GDM1 (cell line): ENCODE measurements at places on chromosomes 7 and 10.
A peak's percentile ranks its signal among the peaks of the same experiment; 100 is the strongest.

DNA sequence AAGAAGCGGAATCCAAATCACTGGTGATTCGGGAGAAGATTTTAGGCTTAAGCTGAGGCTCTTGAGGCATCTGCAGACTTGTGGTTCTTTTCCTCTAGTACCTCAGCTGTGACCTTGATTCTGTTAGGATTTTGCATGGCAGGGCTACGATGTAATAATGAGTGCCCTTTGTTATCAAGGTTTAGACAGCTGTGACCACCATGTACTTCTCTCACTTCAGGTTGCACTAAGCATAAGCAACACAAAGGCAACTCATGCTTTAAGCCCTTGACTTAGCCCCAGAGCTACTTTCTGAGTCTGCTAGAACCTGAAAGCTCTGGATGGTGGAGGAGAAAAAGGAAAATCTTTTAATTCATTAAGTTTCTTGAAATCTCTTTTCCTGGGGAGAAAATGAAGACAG lies 1052.3 kb upstream of the PHF14 start:
- no peak for DNase-seq

- no peak for DNase-seq
These were observed 14.7 kb downstream of the FKBP6 start for GRCh38 chr7:73342645-73343044.

DNA sequence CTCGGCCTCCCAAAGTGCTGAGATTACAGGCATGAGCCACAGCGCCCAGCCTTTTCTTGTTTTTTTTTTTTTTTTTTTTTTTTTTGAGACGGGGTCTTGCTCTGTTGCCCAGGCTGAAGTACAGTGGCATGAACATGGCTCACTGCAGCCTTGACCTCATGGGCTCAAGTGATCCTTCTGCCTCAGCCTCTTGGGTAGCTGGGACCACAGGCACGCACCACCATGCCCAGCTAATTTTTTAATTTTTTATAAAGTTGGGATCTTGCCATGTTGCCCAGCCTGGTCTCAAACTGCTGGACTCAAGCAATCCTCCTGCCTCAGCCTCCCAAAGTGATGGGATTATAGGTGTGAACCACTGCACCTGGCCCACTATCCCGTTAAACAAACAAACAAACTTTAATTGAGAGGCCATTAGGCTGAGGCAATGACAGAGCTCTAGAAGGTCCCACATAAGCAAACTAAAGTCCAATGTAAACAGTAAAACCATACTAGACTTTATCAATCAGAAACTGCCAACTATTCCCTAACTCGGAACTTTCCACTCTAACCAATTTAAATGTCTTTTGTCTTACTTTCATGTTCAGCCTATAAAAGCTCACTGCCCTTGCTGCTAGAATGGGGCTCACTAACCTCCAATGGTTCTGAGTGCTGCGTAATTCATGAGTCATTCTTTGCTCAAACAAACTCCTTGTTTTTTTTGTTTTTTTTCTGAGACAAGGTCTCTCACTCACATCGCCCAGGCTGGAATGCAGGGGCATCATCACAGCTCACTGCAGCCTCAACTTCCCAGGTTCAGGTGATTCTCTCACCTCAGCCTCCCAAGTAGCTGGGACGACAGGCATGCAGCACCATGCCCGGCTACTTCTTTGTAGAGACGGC lies 1.9 kb downstream of the DHX32 start:
- DNase-seq = no peak

DNA sequence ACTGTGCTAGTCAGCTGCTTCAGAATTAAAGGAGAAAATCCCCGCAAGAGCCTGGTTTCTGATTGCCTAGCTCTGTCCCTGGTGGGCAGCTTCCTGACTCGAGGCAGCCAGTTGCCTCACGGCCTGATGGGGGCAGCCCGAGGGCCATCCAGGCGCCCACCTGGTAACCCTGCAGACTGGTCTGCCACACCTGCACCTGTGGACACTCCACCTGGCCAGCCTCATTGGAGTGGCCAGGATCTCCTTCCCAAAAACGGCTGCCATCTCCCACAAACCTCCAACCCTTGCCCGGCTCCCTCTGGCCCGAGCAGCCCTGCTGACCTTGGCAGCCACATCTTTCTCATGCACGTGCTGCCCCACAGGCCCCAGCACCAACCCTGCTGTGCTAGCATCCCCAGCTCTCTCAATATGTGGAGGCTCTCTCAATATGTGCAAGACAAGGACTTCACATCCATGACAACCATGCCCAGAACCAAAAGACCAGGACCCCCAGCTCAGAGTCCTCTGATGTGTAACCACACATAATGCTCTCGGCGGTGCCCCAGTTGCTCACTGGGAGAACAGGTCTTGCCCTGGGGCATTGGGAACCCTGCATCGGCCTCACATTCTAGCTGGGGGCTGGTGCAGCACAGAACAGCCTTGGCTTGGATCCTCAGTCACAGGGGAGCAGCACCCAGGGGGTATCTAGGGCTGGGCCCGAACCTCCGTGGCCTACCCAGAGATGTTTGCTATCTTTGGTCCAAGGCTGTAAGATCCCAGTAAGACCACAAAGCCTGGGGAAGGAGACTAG lies 14.6 kb downstream of the DRGX start:
- DNase-seq = no peak

- DNase-seq = no peak
These were observed 34.1 kb upstream of the INPP5F start for GRCh38 chr10:119691726-119692125.

DNA sequence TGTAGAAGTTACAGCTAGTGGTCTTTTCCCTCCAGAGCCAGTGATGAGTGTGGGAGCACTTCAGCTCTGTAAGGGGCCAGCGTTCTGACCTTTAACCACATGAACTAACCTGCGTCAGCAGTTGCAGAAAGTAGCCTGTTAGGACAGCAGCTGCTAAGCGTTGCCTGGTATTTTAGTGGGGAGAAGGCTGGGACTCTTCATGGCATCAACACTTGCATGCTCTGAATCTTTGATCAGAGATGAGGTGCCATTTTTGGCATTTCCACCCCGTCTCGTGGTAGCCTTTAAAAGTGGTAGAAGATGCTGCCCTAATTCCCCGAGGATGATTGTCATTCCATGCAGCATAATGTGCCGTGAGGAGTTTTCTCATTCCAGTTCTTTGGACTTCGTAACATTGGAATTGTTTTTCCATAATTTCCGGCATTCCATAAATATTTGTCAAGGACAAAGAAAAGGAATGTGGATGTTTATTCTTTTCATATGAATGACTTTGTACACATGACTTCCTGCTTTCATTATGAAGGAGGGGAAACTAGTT lies 92.2 kb downstream of the AVL9 start:
- DNase-seq = no peak

- DNase-seq = no peak
These were observed 1.3 kb upstream of the MUC12 start for GRCh38 chr7:100968031-100968430.

GRCh38 chr7:2870471-2870931 lies 26.4 kb upstream of the GNA12 start:
- peak; percentile 74 for DNase-seq

- DNase-seq = no peak
These were observed 59.8 kb downstream of the ENTPD1 start for GRCh38 chr10:95815701-95816240.

DNA sequence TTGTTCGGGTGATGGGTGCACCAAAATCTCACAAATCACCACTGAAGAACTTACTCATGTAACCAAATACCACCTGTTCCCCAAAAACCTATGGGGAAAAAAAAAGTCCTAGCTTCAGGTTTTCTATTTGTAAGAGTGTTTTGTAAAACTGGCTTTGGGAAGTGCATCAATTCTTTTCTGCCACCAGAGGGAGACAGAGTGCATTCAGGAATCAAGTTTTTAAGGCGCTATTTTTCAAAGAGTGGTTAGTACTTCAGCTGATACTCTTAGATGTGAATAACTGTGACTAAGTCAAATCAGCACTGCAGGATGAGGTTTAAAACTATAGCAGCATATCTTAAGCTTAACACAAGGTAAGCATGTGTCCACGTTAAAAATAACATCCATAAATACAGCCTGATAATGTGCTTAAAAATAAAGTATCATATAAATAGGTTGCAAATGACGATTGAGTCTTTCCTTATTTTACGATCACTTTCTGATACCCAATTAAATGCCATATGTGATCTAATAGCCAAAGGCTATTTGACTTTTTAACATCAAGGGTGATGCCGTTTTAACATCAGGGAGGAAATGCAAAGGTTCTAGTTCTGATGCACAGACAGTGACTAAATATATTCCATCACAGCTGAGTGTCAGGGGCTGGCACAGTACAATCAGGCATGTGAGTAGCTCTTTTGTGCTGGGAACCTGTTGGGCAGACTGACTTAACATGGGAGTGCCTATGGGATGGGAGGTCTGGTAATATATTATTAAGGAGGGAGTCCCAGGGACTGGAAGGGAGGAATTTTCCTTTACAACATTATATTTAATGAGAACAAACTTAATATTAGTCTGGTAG lies 10.6 kb upstream of the LYZL2 start:
- DNase-seq = peak; percentile 9

- DNase-seq = no peak
These were observed 34.6 kb downstream of the MGAM start for GRCh38 chr7:142030294-142030693.

- no peak for DNase-seq
These were observed 481 bp downstream of the SFTPA2 start for GRCh38 chr10:79559726-79560125.

DNA sequence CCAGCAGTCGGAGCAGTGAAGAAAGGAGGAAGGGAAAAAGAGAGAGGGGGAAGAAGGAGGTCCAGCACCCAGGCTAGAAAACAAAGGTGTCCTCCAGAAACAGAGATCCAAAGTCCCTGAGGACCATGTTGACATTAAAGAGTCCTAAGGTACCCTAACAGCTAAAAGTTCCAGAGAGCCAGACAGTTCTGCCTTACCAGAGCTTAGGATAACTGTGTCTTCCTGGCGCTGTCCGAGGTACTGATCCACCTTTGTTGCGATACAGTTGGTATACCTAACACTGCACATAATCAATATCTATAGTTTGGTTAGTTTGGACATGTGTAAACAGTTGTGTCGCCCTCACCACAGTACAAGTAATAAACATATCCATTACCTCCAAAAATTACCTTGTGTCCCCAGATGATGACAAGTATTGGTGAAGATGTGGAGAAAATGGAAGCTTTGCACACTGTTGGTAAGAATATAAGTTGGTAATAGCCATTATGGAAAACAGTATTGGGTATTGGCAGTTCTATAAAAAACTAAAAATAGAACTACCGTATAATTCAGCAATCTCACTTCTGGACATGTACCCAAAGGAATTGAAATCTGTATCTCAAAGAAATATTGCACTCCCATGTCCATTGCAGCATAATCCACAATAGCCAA lies 59.8 kb downstream of the GRID1 start:
- no peak for DNase-seq

GRCh38 chr10:110641256-110641655 lies 2.9 kb upstream of the RBM20 start:
- DNase-seq = no peak

GRCh38 chr10:115968236-115968635 lies 304.8 kb downstream of the GFRA1 start:
- no peak for DNase-seq

- no peak for DNase-seq
These were observed 3.6 kb downstream of the ARL3 start for GRCh38 chr10:102710609-102711008.

GRCh38 chr10:13437026-13437555 lies 89.0 kb upstream of the SEPHS1 start:
- no peak for DNase-seq

- DNase-seq = no peak
These were observed 169.8 kb downstream of the SGMS1 start for GRCh38 chr10:50453940-50454339.

DNA sequence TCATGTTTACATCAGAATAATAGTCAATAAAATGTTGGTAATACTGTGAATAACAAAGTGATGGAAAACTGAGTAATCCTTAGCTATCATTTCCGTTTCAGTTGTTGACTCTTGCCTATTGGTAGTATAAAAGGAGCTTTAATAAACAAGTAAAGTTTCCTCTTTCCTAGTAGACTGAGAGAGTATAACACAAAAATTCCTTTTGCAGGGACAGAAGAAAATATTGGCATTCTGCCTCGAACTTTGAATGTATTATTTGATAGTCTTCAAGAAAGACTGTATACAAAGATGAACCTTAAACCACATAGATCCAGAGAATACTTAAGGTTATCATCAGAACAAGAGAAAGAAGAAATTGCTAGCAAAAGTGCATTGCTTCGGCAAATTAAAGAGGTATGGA lies 9.4 kb downstream of the KIF20B start:
- DNase-seq = no peak

DNA sequence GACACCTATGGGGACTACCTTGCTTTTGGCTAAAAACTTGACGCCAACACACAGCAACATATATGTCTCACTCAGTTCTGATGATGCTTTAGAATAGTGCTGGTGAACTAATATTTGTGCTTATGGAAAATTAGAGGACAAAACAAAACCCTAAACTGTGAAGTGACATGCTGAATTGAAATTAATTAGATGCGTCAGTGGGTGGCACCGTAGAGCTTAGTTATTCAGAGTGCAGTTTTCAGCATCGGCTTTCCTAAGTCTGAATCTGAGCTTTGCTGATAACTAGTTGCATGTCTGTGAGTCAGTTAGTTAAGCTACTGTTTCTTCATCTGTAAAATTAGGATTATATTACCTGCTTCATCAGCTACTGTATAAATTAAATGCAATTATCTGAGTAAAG lies 245.0 kb upstream of the SORCS1 start:
- DNase-seq = no peak

GRCh38 chr10:132383751-132384196 lies 13.2 kb upstream of the PWWP2B start:
- DNase-seq = no peak

GRCh38 chr10:31457858-31458257 lies 138.8 kb downstream of the ZEB1 start:
- DNase-seq = no peak

DNA sequence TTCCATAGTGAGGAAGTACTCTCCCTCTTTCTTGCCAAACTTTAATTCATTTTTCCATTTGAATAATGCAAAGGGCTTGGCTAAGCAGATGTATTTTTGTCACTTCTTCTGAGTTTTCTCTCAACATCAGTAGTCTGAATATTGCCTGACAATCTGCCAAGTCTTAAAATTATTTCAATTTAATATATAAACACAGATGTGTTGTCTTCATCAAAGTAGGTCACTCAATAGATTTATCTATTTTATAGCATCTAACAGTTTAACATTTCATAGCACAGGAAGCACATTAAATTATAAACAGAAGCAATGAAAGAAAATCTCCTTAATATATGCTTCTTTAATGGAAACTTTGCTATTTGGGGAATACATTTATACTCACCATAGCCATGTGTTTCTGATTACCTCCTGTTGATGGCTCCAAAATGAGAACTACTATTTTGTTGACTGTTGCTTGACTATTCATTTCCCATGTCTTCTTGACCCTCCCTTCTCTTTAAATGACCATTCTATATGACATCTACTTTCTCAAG lies 4.5 kb downstream of the CPED1 start:
- DNase-seq = no peak

DNA sequence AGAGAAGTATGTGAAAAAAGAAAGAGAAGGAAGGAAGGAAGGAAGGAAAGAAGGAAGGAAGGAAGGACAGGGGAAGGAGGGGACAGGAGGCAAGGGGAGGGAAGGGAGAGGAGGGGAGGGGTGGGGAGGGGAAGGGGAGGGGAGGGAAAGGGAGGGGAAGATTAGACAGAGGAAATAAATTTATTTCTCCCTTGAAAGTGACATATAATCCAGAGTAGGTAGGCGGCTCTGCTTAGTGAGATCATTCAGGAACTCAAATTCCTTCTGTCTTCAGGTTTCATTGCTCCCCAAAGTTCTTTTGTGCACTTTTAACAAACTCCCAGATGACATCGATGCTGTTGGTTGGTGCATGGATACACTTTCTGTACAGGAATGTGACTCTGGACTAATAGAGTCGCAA lies 594.7 kb upstream of the STEAP1 start:
- DNase-seq = no peak

GRCh38 chr10:44946205-44946604 lies 13.4 kb upstream of the RASSF4 start:
- no peak for DNase-seq
